ENCODE measurements at places on chromosomes 1 and 21.
A peak's percentile ranks its signal among the peaks of the same experiment; 100 is the strongest.

DNA sequence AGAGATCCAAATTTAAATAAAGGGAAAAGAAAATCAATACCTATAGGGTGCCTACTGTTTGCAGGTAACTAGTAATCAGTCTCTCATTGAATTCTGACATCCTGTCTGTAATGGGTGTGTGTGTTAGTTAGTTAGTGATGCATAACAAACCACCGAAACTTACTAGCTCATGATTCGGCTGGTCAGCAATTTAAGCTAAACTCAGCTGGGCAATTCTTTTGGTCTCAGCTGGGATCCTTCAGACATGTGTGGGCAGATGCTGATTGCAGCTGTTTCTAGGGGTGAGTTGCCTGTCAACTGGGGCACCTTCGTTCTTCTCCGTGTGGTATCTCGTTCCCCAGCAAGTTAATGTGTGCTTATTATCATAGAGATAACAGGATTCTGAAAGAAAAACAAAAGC, 40.2 kb upstream of the ZNF124 start:
- no peak for DNase-seq

DNA sequence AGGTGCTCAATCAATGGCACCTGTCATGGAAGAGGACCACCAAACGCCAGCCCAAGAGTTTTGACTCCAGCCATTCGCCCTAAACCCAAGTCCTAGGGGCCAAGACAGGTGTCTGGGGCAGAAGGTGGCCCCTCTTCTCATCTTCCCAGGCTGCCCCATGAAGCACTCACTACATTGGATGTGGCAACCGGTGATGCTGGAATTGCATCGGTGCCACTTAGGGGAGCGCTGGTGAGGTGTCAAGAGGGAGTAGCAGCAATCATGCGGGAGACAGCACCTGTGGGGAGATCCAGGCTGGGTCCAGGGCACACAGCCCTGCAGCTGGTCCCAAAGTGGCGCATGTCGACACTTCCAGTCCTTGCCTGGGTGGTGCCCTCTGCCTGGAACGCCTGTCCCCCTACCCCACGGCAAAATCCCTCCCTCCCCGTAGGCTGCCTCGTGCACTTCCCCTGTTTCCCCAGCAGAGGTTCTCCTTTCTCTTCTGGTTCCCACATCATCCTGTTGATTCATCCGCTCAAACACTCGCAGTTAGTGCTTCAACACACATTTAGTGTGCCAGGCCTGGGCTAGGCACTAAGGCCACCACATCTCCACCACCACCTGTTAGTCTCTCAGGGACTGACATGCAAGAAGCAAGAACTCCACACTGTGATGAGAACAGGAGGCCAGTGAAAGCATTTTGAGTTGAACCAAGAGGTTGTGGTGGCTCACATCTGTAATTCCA, 18.5 kb downstream of the PLA2G2D start:
- DNase-seq: peak; percentile 18

DNA sequence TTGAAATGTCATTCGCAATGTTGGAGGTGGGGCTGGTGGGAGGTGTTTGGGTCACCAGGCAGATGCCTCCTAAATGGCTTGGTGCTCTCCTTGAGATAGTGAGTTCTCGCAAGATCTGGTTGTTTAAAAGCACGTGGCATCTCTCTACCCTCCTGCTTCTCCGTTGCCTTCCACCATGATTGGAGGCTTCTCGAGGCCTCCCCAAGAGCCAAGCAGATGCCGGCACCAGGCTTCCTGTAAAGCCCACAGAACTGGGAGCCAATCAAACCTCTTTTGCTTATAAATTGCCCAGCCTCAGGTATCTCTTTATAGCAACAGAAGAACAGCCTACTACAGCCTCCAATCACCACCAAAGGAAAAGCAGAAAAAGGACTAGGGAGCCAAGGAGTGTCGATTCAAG, 80.5 kb downstream of the PDE9A start:
- no peak for DNase-seq

DNA sequence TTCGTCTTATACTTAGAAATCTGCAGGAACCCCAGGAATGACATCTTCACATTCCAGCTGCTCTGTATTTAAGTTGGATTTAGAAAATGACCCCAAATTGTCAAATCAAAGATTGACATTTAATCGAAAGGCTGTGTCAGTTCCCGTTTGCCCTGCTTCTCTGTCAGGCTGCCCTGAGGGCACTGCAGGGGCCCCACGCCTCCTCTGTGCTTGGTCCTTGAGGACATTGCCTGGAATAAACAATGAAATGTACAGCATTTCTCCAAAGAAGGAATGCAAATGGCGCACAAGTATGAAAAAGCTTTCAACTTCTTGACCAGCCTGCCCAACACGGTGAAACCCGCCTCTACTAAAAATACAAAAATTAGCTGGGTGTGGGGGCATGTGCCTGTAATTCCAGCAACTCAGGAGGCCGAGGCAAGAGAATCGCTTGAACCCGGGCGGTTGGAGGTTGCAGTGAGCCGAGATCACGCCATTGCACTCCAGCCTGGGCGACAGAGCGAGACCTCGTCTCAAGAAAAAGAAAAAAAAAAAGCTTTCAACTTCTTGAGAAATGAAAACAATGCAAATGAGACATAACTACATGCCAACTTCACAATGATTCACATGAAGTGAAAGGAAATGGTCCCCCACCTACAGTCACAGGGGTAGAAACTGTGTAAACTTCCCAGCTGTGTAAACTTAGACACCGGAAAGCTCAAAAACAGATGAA, 3.0 kb downstream of the TMPRSS3 start:
- no peak for DNase-seq

GRCh38 chr1:87560601-87561360, 232.1 kb downstream of the LMO4 start:
- no peak for DNase-seq

GRCh38 chr1:235932090-235932510, 65.4 kb upstream of the LYST start:
- no peak for DNase-seq

- DNase-seq: no peak
Measured at GRCh38 chr1:77824694-77825093, 45.2 kb downstream of the MIGA1 start.

- peak; percentile 8 for DNase-seq
Measured at GRCh38 chr1:206066479-206067171, 13.7 kb downstream of the RHEX start.

DNA sequence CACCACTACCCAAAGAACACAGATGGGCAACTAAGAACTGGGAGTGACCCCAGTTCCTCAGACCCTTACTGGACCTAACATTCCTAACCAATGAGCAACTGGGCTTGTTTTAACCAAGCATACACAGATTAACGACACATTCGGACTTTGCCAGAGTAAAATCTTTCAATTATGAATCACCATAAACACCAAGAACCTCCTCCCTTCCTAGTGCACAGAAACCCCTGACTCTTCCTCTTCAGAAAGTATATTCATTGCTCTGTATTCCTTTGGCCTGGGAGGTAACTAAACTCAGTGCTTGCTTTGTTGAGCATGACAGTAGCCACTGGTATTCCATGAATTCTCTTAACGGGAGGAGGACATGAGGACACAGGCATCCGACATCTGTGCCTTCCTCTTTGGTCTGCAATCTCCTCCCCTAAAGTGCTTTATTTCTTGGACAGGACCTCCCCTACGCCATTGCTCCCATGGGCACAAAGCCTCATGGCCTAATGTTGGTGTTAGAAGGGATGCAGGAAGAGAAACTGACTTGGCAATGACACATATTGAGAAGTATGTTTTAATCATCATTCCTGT, 42.7 kb downstream of the SEC16B start:
- DNase-seq: no peak

DNA sequence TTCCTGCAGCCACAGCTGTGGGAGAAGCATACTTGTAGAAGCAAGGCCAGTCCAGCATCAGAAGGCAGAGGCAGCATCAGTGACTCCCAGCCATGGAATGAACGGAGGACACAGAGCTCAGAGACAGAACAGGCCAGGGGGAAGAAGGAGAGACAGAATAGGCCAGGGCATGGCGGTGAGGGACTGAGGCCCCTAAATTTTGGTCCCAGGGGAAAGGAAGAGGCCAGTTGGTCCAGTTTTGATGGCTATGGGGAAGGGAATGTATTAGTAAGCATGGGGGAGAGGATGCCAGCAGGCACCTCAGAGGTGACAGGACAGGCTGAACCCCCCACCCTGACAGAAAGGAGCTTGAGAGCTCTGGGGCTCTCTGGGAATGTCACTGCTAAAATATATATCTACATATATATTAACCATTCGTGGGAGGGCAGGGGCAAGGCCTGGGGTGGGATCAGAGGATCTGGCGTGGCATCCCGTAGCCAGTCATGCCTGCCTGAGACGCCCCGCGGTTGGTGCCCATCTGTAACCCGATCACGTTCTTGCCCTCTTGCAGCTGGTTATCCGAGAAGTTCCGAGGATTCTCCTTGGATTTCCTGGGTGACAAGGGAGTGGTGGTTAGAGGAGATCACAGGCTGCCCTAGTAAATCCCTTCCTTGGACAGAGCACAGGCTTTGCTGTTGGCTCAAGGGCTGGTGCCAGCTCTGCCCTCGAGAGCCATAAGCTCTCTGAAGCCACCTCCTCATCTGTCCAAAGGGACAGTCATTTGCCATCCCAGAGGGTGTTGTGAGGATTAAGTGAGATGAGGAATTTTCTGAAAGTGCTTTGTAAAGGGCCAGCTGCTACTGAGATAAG, 6.7 kb downstream of the TAGLN2 start:
- DNase-seq: peak; percentile 76

- DNase-seq: no peak
Measured at GRCh38 chr1:12756273-12756672, 10.3 kb downstream of the CFAP107 start.

GRCh38 chr1:67983867-67984266, 66.6 kb downstream of the DIRAS3 start:
- no peak for DNase-seq
